ENCODE measurements at places on chromosomes 1 and 21.
A peak's percentile ranks its signal among the peaks of the same experiment; 100 is the strongest.

- peak; percentile 74 for DNase-seq
Observed at GRCh38 chr1:30754684-30755171, 2.8 kb downstream of the LAPTM5 start.

GRCh38 chr1:25563330-25564215 lies 20.2 kb downstream of the LDLRAP1 start:
- DNase-seq, result peak; percentile 47

DNA sequence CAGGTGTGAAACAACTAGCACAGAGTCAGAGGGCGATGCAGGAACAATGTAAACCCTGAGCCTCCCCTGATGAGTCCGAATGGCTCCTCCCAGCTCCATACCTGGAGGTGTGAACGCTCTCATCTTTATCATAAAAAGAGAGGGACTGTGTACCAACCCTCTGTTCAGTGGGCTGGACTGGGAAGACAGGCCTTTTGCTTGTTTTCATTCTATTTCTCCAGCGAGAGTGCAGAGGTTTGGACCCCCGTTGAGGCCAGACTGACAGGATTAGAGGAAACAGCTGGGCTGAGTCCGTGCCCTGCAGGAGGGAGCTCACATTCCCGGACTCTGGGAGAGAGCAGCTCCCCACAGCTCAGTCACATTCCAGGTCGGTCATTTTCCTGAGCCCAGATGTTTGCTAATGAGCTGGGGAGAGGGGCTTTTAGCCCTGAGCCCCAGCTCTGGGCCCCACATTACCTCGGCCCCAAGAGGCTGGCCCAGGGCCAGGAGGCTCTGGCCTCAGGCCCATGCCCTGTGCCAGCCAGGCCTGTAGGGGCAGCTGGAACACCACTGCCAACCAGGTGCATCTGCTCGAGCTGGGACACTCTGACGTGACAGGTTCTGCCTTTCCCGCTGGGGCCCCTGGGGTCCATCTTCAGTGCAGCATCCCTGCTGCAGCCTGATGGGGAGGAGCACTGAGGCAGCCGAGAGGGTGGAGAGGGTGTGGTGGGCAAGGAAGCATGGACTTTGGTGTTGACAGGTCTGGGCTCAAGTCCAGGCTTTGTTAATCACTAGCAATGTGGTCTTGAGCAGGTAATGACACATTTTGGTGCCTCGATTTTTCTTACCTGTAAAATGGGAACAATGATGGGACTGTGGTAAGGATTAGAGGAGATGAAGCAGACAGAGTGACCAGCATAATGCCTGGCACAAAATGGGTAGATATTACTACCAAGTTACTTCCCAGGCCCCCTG lies 3.5 kb upstream of the NBL1 start:
- peak; percentile 80 for DNase-seq

DNA sequence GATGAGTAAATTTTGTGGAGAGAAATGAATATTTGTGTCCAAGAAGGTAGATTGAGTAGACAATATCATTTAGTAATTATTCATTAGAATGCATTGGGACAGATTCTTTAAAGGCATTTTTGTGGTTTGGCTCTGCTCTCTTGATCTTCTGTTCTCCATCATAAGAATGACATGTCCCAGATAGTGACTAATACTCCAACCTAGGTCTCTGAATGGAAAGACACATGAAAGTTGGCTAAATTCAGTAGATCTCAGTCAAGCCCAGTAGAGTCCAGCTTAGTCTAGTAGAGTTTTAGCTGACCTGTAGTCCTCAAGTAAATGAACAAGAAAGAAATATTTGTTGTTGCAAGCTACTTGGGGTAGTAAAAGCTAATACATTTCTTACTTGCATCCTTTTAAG lies 61.8 kb upstream of the DNAH14 start:
- DNase-seq, result peak; percentile 58

- DNase-seq, result peak; percentile 8
Observed at GRCh38 chr21:36706482-36706852, 7.6 kb downstream of the SIM2 start.

- DNase-seq, result no peak
Observed at GRCh38 chr1:218863987-218864386, 309.7 kb upstream of the LYPLAL1 start.

DNA sequence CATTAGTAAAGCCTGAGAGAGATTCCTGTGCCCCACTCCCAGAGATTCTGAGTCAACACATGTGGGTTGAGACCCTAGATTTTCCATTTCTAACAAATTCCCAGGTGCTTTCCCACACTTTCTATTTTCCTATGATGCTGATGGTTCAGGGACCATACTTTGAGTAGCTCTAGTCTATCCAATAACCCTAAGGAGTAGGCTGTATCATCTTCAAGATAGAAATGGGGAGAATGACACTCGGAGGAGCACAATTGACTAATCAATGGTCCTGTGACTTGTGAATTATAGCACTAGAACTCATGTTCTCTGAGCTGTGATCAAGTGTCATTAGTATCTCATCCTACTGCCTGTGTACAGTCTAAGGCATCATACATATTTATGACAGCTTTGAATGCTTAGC lies 232.9 kb upstream of the B3GALT2 start:
- no peak for DNase-seq

DNA sequence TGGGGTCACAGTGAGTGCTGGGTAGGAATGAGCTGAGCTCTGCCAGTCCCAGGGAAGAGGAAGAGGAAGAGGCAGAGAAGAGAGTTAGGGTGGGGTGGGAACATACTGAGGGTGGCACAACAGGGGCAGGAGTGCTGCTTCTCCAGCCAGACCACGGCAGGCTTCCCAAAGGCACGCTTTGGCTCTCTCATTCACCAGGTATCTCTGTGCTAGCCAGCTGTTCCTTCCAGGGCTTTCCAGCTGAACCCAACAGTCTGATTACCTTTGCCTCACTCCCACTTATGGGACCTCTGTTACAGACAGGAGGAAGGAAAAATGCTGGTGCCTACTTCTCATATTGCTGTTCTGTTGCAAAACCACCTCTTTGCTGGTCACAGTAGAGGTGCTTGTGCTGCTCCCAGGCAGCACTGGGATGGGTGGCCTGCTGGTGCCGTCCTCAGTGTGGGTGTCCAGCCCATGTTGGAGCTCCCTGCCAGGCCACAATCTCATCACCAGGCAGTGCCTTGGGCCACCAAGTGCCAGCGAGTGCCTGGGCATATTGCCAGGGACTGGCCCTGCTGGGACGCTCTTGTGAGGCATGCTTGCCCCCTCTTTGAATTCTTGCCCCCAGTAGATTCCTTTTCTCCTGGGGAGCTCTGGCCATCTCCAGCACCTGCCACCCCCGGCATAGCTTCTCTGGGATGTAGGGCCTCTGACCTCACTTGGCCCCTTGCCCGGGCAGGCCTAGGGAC lies 2.1 kb downstream of the ADORA1 start:
- peak; percentile 79 for DNase-seq

DNA sequence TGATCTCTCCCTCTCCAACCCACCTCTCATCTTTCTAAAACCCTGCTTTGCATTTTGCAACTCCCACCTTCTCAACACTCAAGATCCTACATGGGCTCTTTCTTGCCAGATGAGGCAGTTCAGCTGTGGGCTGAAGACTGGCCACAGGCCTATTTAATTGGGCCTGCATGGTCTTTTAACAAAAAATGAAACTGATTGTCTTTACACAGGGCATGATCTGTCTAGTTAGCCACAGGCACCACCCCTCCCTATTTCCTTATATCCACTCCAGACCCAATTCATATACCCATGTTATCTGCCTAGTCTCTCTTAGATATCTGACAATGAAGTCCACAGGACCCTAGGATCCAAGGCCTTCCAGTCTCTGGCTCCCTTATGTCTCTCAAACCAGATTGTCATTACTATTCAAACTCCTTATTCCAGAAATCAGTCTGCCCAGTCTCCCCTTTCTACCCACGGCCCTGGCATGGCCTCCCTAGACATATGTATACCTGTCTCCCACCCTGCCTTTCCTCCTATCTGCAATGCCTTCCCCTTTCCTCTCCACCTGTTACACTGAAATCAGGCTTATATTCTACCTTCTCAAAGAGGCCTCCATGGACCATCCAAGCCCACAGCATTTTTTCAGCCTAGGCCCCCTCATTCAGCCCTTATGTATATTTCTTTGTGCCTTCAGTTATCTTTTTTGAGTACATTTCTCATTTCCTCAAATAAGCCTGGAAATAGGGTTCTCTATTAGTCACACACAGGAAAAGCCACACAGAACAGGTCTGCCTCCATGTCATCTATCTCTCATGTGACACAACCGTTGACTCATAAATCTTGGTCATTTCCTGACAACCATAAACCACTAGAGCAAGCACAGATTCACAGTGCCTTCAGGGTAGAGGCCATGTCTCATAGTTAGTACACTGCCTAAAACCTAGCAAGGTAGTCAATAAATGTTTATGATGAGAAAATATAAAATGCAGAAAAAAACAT lies 39.0 kb downstream of the LPAR3 start:
- DNase-seq, result peak; percentile 77

- DNase-seq, result no peak
Observed at GRCh38 chr1:119380304-119380703, 11.7 kb downstream of the HAO2 start.

DNA sequence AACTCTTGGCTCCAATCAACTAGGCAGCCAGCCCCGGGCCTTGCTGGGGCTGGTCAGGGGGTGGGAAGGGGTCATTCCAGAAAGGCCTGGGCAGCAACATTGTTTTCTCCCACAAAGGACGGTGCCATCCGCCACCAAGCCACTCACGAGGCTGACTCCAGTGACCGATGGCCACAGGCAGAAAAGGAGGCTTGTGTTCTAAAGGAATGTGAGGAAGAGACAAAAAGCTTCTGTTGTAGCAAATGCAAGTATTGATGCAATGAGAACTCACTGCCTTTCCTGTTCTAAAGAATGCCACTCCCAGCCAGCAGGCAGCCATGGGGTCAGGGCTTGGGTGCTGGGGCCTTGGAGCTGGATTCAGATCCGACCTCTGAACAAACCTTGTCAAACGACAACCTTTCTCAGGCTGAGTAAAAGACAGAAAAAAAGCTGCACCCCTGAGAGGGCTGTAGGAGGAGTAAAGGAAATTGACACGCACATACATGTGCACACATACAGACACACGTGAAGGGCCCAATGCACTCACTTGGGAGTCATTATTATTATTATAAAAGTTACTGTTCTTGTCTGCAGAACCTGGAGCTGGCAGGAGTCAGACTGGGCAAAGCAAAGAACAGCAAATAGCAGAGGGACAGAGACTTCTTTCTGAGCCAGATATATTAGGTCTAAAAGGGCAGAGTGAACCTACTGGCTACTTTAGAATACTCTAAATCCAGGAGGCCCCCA lies 13.9 kb upstream of the PRMT2 start:
- DNase-seq, result no peak

DNA sequence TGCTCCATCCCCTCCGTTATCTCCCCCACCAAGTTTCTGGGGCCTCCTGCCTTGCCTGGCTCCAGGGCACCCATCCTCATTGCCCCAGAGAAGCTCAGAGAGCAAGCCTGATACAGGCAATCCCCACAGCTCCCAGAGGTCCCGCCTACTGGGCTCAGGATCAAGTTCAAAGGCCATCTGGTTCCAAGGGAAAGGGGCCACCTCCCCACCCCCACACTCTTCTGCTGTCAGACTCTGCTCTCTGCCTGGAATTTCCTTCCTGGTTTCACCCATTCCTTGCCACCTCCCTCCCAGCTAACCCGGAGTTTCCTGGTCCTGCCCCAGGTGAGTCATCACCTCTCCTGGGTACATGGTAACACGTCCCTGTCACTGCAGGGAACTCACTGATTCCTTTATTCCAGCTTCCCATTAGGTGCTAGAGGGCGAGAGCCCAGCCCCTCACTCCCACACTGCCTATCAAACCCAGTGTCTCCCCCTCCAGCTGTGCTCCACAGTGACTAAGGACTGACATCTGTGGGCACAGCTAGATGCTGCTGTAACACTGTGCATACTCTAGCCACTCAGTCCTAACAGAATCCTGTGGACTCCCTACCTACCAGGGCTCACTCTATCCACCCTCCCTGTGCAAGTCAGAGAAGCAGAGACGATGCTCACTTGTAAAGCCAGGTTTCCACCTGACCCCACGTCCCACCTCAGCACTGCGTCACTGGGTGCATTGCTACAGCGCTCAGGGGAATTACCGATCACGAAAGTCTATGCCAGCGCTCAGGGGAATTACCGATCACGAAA lies 21.8 kb downstream of the RSPH1 start:
- no peak for DNase-seq

GRCh38 chr1:160744199-160744851 lies 5.3 kb downstream of the SLAMF7 start:
- DNase-seq, result no peak

- DNase-seq, result peak; percentile 96
Observed at GRCh38 chr21:38993561-38993960, 187.8 kb downstream of the ETS2 start.

- peak; percentile 53 for DNase-seq
Observed at GRCh38 chr1:35637401-35637809, 3.9 kb downstream of the PSMB2 start.

GRCh38 chr1:36433102-36433501 lies 17.1 kb downstream of the OSCP1 start:
- DNase-seq, result no peak

GRCh38 chr1:201282931-201283829 lies at the start of gene PKP1:
TSS of gene PKP1 (plus strand) at chr1:201283506. CDS start at chr1:201283703, 197 bp downstream.
- peak; percentile 91 for DNase-seq

GRCh38 chr1:38221006-38221649 lies 174.5 kb upstream of the POU3F1 start:
- no peak for DNase-seq

DNA sequence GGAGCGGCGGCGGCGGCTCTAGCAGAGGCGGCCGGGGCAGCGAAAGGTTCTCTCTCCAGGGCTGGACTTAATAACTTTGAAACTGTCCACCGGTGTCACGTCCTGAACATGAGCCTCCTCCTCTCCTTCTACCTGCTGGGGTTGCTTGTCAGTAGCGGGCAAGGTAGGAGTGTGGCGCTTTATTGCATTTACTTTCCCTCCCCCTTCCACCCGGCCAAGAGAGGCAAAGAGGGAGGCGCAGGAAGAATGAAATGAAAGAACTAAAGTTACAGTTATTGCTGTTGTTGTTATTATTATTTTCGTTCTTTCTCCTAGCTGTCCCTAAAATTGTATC lies 214 bp downstream of the NCAM2 start:
- DNase-seq, result no peak

DNA sequence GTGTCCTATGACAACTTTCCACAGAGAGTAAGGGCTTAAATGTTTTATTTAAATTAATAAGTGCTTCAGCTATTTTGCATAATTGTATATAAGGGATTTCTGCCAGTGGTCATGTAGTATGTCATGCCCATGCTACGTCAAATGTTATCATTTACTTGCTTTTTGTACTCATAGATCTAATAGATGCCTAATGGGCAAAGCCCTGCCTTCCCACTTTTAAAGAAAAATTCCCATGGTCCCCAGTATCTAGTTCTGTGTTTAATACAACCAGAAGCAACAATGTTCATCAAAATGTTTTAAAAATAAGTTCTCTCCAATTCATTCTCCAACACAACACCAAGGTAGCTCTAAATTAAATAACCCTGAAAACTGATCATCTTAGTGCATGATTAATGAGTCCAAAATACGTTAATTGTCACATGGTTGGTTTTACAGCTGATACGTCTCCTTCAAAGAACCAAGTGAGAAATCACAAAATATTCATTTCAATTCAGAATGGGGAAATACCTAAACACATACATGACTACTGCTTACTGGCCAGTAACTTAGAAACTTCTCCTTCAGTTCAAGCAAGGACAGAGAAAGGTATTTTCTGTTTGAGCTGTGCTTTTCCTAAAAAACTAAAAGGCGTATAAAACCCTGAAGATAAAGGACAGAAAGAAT lies 49.1 kb upstream of the SDC3 start:
- DNase-seq, result no peak

Data from osteoblast (primary cell).